Right cardiac atrium (tissue), 5 donors: ENCODE measurements at places on chromosomes 7 and 10. TPM values are rescaled to one million over a fixed set of nuclear protein-coding genes. Genes with fewer than 3 reads are reported as not detected.

SGCE gene
- polyA plus RNA-seq = 41.1 TPM

SPDYE2 gene
- 0.09 TPM for polyA plus RNA-seq

IFIT5 gene
- 9.2 TPM for polyA plus RNA-seq

PNLIP gene
- polyA plus RNA-seq = not detected

DNA sequence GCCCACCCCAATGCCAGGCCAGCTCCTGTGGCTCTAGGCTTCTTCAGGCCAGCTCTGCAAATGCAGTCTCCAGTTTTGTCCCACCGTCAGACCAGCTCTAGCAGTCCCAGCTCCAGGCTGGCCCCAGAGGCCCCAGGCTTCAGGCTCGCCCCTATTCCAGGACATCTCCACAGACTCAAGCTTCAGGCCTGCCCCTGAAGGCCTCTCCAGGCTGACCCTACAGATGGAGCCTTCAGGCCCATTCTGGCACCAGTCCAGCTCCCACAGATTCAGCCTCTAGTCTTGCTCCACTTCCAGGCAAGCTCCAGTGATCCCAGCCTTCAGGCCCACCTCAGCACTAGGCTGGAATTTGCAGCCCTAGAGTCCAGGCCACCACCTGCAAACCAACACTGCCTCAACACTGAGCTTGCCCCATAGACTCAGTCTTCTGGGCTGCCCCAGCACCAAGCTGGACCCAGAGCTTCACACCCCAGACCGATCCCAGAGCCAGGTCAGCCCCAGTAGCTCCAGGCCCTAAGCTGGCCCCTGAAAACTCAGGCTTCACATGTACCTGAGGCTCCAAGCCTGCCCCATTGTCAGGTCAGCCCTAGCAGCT is 170.2 kb downstream of the ITGB1 start:
- DNase-seq = no peak

DNA sequence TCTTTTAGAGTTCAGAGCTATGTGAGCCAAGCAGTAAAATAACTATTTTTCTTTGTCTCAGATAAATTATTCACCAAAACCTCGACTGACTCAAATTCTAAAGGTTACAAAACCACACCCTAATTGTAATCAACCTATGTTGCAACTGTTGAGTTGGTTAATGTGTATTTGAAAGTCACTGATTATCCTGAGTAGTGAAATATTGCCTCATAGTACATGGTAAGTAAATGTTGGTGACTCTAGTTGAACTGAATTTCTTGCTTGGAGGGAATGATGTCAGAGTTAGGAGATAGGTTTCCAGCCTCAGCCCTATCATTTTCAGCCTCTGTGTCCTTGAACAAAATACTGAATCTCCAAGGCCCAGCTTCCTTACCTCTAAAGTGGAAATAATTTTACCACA is 3.0 kb upstream of the CYP2C18 start:
- DNase-seq = no peak

DNA sequence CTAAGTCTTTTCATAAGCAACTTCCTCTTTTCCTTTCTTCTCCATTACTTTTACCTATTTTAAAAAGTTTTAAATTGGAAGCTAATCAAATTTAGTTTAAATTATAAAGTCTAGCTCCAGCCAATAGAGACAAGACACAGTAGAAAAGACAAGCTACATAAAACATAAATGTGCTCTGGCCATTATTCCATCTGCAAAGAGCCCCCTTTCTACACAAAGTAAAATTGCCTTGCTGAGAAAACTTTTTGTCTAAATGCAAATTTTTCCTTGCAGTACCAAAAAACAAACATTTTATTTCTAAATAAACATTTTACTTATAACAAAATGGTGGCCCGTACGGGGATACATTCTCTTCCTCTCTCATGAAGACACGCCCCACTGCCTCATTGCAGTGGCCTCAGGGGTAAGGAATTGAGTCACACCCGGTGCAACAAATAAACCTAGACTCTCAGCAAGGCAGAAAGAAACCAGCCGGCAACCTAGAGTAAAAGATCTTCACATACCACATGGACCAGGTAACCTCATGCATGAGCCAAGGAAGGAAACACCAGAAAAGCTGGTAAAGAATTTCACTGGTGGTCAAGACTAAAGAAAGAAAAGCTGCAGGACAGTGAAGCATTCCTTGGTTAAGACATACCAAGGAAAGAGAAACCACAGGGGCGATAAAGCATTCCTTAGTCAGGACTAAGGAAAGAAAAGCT is 71.6 kb upstream of the ZNF746 start:
- no peak for DNase-seq

GRCh38 chr7:34756691-34757090 is 98.7 kb downstream of the NPSR1 start:
- DNase-seq = no peak

- DNase-seq = no peak
These were observed 161.7 kb upstream of the TPK1 start for GRCh38 chr7:144997512-144997911.

DNA sequence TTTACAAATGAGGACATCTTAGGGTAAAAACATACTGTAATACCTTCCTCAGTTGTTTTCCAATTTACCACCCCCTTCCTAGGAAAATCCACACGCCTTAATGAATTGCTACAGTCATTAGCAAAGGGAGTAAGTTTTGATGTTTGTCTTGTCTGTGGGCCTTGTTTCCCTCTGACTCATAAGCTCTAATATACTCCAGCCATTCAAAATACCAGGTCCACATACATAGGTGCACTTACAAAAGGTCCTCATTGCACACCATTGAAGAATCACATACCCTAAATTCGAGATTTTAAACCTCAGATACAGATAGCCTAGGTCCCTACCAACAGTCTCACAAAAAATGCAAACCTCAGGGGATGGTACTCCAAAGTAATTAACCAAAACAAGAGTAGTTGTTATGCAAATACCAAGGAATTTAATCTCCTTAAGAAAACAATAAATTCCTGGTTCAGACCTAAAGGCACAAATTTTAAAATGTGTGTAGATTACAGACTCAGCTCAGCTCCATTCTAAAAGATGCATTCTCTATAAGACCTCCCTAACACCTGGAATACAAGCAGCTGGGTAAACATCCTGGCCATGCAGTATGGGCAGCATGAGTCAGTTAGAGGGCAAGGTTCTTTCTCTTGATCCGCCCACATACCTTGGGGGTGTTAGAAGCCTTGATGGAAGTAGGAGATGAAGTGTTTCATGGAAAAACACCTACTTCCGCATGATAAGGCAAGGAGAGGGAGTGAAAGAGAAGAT is 3.0 kb upstream of the LIPK start:
- DNase-seq = no peak

DNA sequence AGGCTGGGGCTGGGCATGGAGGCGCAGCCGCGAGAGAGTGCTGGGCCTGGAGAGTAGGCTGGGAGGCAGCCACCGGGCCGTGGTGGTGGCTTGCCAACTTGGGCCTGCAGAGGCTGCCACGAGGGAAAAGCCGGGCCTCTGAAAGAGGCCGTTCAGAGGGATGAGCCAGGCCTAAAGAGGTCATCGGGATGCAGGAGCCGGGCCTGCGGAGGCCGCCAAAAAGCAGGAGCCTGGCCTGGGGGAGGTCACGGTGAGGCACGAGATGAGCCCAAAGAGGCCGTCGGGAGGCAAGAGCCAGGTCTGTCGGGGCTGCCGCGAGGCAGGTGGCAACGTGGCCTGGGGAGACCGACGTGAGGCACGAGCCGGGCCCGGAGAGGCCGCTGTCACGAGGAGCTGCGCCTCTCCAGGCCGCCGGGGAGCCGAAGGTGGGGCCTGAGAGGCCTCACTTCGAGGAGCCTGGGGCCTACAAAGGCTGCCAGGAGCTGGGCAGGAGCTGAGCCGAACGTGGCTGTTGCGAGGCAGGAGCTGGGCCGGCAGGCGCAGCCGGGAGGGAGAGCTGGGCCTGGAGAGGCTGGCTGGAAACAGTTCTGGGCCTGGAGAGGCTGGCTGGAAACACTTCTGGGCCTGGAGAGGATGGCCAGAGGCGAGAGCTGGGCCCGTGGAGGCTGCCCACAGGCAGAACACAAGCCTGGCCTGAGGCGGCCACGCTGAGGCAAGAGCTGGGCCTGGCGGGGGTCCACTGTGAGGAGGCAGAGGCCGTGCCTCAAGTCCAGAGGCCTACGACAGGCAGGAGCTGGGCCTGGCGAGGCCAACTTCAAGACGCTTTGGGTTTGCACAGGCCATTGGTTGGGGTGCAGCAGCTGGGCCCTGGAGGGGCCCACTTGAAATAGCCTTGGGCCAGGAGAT is 24.6 kb downstream of the MDH2 start:
- DNase-seq = no peak

GRCh38 chr7:80040752-80041151 is 93.9 kb upstream of the GNAI1 start:
- DNase-seq = no peak

DNA sequence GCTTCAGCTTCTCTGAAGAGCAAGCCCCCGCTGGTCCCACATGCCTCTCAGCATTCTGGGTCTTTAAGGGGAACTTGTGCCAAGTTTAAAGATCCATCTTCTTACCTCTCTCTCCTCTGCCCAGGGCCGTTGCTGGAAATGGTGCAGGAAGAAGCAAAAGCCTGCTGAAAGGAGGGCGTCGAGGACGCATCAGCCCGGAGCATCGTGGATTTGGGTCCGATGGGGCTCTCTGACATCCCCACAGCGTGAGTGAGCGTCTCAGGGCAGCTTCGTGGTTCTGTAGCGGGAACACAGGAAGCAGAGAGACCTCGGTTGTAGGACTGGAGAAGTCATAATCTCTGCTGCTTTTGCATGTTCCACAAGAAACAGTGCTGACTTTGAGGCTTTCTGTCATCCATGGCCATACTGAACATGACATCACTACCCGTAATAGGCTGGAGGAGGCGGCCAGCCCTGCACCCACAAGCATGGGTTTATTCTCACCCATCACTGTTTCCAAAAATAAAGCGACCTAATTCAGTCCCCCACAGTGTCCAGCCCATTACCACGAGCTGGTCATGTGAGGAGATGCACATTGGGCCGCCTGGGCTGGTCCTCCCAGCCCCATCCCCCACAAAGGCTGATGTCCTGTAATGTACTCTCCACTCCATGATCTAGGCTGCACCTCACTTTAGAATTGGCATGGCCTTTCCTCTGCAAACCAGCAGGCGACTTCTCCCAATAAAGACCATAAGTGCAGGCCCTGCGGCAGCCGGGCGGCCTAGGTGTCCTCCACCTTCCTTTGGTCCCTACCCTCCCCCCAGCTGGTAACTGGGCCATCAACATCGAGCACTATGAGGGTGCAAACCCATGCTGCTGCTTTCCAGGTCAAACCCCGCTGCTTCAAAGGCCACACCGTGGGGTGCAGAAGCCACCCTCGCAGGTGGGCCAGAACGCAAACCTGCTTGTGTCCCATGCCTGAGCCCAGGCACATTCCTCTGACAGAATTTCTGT is 276.9 kb downstream of the TNS3 start:
- DNase-seq = no peak

GRCh38 chr10:17729630-17730029 is 22.4 kb upstream of the TMEM236 start:
- DNase-seq = no peak

DNA sequence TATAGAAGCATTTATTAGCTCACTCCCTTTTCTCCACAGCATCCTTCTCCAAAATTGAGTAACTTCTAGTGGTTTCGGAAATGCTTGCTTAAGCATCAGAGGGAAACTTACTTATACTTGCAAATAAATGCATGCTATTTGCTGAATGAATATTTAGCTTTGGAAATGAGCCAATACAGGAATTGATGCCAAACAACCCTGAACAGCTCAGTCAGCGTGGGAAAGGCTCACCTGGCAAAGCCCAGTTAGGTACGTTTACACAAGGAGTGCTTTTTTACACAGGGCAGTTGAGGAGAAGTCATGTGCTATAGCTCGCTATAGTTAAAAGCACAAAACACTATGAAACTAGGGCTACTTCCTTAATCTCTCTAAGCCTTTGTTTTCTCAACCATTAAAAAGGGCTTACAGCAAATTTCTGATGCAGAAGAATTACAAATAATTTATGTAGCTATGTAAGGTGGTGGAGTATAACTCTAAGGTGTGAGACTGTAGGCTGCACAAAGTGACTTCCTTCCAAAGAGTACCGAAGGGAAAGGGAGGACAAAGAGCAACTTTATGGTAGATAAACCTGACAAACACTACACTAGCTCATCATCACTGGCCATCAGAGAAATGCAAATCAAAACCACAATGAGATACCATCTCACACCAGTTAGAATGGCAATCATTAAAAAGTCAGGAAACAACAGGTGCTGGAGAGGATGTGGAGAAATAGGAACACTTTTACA is 498.2 kb downstream of the PHTF2 start:
- no peak for DNase-seq

DNA sequence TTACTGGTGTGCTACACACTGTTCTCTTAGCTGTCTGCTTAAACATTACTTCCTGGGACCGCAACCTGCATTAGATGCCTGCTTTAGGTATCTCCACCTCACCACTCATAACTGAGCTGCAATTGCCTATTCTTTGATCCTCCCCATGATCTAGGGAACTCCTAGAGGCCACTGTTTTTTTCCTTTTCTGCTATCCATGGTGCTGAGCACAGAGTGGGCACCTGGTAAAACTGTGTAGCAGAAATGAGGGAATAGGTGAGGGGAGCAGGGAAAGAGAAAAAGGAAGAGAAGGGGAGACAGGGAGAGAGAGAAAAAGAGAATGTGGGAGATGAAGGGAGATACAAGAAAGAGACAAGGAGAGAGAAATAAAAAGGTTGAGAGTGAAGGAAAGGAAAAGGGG is 434.9 kb downstream of the ADRA2A start:
- no peak for DNase-seq

GRCh38 chr7:136009488-136010079 is 32.4 kb upstream of the MTPN start:
- no peak for DNase-seq

- DNase-seq = no peak
These were observed 836.7 kb upstream of the GHITM start for GRCh38 chr10:83302623-83303022.

DNA sequence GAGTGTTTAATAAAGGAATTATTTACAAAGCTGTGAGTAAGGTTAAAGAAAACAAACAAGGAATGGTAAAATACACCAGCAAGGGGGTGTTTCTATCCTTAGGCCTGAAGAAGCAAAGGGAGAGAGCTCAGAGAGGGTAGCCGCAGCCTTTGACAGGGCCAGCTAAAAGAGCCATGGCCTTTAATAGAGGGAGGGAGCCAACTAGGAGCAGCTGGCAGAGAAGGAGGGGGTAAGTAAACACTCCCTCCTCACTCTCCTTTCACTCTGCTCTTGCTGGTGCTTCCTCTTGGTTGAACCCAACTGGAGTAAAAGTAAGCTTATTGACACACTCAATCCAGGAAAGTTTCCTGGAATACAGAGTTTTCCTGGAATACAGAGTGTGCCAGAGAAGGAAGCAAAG is 87.5 kb downstream of the CH25H start:
- DNase-seq = no peak

- no peak for DNase-seq
These were observed 84.4 kb downstream of the RGS10 start for GRCh38 chr10:119457966-119458766.

- peak; percentile 68 for DNase-seq
These were observed 44.5 kb upstream of the AGR3 start for GRCh38 chr7:16926283-16926682.

- DNase-seq = no peak
These were observed 216.2 kb upstream of the PRKCQ start for GRCh38 chr10:6796231-6796630.
